NCI-H2081 treated with DMSO at 0.1 percent for 48 hours (cell line): ENCODE measurements at places on chromosomes 3 and 15.

- DNase-seq = no peak
Measured at GRCh38 chr3:32708672-32709283, 23.8 kb downstream of the CNOT10 start.

GRCh38 chr15:96869122-96869521 lies 538.6 kb downstream of the NR2F2 start:
- no peak for DNase-seq

GRCh38 chr3:169394316-169394715 lies 269.2 kb downstream of the MECOM start:
- no peak for DNase-seq

GRCh38 chr3:140719841-140720614 lies 42.2 kb downstream of the TRIM42 start:
- no peak for DNase-seq

DNA sequence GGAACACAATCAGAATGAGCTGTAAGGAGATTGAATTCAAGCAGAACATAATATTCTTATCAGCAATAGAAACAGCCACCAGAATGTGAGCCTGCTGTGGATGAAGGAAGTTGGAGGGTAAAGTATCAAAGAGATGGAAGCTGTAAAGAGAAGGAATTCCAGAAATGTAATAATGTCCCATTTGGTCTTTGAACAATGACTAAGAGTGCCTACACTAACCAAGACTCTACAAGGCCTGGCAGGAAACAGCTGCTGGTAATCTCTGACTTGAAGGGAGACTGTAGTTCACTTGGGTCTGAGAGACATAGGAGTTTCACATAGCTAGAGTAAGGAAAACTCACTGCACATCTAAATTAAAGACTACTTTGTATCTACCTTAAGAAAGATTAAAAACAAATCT lies 1176.0 kb upstream of the ALCAM start:
- DNase-seq = no peak
